ENCODE measurements at places on chromosomes 3 and 15.

GRCh38 chr3:53534216-53534615, 39.8 kb downstream of the CACNA1D start:
- DNase-seq = no peak

DNA sequence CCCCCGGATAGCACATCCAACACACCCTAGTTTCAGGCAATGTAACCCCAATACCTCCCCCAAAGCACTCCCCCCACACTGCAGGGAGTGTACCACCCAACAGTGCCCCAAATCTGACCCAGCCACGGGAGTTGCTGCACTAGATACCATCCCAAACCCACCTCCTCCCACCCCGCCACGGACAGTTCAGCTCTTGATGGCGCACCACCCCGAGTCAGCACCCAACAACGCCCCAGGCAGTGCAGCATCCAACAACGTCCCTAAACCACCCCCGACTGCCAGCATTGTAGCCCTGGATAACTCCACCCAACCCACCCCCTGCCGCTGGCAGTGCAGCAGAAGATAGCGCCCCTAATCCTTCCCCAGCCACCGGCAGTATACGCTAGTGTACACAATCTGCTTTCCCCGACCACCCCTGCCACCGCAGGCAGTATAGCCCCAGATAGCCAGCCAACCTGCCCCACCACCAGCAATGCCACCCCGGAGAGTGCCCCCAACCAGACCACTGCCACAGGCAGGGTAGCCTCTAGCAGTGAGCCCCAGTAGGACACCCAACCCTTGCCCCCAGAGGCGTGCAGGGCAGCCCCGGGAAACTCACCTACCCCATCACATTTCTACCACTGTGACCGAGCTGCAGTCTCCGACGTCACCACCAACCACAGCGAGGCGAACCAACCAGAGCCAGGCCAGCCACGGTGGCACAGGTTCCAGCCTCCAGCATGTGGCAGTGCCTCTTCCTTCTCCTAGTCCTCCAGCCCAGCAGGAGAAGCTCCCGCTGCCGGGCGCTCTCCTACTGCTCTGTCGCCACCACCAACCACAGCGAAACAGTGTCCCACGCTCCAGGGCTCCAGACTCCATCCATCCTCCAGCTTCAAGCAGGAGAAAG, 178.1 kb downstream of the POTEB3 start:
- no peak for DNase-seq

GRCh38 chr15:85474700-85475316, 94.4 kb downstream of the AKAP13 start:
- DNase-seq = no peak

- no peak for DNase-seq
These were observed 93.0 kb upstream of the TSPAN3 start for GRCh38 chr15:77163781-77164384.

DNA sequence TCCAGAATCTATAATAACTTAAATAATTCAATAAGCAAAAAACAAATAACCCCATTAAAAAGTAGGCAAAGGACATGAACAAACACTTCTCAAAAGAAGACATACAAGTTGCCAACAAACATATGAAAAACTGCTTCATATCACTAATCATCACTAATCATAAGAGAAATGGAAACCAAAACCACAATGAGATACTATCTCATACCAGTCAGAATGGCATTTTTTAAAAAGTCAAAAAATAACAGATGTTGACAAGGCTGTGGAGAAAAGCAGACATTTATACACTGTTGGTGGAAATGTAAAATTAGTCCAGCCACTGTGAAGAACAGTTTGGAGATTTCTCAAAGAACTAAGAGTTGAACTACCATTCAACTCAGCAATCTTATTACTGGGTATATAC, 19.5 kb upstream of the ZMAT3 start:
- DNase-seq = no peak

DNA sequence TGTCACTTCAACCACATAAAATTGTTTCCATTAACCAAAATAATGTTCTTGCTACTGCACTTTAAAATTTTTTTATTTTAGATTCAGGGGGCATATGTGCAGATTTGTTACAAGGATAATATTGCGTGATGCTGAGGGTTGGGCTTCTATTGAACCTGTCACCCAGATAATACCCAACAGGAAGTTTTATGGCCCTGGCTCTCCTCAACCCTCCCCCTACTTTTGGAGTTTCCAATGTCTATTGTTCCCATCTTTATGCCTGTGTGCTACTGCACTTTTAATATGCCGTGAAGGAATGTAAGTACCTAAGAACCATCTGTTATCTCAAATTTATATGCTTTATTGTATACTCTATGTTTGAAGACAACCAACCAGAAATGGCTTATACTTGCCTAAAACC, 42.0 kb upstream of the IMPG2 start:
- no peak for DNase-seq

All from SK-N-MC (cell line).